ENCODE measurements at places on chromosomes 1 and 21.

DNA sequence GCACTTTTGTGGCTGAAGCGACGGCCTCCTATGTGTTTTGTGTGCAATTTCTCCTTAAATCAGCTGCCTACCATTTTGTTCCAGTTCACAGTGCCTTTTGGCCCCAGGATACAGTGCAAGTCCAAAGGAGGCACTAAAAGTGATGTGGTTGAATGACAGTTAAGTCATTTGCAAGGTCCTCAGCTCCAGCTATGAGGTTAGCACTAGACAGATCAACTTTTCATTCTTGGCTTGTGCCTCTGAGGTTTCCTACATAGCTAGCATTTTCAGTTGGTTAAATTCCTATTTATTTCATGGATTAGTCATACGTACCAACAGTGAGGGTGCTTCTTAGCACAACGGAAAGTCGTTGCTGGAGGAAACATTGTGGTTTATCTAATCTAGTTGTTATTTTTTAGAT lies 59.3 kb upstream of the NTPCR start:
- no peak for DNase-seq

- no peak for DNase-seq
These were observed 33.4 kb downstream of the IFI44 start for GRCh38 chr1:78683079-78683478.

DNA sequence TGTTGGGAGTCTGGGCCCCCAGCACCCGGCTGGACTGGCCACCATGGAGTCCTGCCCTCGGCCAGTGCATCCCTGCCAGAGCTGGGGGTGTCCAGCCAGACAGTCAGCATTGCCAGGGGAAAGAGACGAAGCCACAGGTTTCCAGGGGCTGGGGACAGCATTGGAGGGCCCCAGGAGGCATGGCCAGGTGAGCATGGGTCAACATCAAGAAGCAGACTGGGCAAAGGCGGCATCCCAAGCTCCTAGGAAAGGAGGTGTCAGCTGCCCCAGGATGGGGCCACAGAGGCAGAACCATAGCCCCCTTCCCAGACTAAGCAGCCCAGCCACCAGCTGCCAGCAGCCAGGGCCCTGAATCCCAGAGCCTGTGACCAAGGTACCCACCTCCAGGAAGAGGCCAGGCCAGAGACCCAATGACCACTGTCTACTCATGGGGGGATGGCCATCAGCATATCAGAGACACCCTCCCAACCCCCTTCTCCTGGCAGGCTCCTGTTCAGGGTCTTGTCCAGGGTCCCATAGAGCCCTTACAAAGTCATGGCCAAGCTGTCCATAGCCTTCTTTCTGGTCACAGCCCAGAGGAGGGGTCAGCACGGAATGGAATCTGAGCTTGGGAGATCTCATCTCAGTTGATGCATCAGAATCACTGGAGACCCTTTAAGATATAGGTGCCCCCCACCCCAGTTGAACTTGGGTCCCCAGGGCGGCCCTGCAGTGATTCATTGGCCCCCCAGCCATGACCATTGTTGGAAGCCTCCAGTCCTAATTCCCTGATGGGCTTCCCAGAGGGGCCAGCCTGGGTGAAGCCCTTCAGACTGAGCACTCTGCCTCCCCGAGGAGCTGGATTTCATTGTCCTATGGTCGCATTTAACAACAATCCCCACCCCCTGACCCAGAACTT lies 32.5 kb downstream of the WNT3A start:
- DNase-seq = no peak

DNA sequence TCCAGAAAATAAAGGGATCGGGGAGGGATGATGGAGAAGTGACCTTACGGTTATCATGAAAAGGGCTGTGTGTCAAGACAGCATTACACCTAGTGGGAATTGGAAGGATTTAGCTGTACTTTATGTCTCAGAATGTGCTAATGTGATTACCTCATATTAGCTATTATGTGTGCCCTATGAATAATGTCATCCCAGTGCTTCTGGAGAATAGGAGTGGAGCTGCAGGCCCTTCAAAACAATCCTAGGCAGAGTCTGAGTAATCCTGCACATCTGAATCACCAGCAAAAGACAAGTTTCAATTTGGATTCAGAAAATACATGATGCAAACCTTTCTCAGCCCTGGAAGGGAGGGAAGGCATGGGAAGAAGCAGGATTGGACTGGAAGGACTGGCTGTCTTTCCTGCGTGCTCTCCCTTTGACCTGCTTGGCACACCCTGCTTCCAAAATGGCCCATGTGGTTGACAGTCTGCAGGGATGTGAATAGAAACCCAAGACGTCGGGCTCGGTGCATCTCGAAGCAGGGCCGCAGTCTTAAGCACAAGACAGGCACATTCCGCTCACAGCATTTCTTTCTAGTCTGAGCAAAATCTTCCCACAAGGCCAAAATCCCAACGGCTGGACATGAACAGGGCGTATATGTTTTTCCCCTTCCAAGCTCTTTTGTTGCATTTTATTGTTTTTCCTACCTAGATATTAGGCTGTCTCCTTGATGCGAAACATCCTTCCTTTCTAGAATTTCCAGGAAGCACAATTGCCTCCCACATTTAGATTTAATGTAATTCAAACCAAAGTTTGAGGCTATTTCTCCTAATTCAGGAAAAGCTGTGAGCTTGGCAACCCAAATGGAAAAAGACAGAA lies 54.3 kb upstream of the TARBP1 start:
- DNase-seq = no peak

DNA sequence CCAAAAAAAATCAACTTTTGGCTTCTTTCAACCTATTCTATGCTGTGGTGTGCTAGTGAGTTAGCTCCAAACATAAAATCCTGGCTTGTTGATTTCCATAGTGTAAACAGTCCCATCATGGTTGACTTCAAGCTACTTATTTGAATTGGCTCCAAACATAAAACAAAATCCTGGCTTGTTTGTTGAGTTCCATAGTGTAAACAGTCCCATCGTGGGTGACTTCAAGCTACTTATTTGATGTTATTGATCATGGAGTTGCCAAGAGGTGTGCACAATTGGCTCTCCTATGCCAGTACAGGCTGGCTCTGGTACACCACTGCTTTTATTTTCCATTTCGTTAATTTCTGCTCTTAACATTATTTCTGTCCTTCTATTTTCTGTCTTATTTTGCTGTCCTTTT lies 1.8 kb upstream of the COA6 start:
- DNase-seq = no peak

DNA sequence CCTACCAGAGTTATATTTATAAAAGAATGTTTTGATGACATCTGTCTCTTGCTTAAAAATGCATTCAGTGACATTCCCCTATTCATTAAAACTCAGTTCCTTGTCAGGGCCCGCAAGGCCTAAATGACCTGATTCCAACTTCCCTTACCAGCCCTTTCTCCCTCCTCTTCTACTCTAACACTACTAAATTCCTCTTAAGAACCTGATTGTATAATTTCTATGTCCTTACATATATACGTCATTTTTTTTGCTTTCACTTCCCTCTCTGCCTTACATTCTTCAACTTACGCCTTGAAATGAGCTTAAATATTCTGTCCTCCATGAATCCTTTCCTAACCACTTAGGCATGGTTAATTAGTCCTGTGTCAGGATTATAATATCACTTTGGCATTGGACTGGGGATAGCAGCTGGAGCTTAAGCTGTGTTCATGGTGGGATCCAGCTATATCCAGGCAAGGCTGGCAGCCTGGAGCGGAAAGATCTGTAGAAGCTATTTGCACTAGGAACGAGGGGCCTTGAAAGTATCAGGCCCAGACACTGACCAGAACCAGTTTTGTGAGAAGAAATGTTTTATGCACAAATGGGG lies 360.2 kb upstream of the PTBP2 start:
- no peak for DNase-seq

DNA sequence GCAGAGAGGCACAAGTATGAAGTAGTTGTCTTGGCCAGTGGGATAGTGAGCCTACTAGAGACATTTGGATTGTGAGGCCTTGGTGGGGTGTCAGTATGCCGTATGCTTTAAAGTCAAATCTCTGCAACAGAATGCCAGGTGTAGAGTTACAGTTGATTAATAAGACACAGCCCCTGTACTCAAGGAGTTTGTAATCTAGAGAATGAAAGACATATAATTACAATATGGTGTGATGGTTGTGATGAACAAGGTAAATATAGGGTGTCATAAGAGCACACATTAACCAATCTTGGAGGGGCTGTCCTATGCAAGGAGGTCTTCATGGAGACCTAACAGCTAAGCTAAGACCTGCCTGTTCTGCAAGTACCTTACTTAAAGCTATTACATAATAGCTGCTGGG lies 113.1 kb downstream of the ATF6 start:
- DNase-seq = no peak

GRCh38 chr1:26225033-26225831 lies 8.8 kb upstream of the CEP85 start:
- no peak for DNase-seq

DNA sequence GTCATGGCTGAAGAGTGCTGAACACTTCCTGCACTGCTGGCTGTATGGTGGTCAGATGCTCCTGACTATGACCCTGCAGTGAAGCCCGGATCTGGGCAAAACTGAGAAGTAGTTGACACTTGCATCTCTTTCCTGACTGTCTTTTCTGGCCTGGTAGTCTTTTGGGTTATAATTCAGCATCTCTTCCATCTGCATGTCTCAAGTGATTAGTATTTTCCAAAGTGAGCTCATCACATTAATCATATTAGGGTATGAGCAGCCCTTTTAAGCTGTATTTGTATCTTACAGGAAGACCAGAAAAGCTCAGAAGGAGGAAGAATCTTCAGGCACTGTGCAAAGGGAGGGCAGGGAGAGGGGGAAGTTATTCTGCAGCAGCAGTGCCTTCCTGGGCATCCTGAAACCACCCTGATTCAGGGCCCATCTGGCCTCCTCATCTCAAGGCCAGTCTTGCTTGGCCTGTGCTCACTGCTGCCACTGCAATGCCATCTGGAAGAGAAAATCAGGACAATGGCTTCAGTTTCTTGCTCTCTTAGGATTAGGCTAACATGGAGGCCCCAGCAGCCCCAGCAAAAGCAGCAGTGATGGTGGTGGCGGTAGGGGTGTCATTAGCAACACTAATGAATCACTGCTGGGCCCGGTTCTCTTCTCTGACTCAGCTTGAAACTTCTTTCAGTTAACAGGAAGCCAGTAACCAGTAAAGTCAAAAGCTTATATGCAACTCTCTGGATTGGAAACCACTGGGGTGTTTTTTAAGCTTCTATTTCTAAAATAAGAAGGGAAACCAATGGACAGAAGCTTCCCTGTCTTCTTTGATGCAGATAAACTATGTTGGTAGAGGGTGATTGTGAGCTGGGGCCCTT lies 63.3 kb upstream of the WDR26 start:
- no peak for DNase-seq

DNA sequence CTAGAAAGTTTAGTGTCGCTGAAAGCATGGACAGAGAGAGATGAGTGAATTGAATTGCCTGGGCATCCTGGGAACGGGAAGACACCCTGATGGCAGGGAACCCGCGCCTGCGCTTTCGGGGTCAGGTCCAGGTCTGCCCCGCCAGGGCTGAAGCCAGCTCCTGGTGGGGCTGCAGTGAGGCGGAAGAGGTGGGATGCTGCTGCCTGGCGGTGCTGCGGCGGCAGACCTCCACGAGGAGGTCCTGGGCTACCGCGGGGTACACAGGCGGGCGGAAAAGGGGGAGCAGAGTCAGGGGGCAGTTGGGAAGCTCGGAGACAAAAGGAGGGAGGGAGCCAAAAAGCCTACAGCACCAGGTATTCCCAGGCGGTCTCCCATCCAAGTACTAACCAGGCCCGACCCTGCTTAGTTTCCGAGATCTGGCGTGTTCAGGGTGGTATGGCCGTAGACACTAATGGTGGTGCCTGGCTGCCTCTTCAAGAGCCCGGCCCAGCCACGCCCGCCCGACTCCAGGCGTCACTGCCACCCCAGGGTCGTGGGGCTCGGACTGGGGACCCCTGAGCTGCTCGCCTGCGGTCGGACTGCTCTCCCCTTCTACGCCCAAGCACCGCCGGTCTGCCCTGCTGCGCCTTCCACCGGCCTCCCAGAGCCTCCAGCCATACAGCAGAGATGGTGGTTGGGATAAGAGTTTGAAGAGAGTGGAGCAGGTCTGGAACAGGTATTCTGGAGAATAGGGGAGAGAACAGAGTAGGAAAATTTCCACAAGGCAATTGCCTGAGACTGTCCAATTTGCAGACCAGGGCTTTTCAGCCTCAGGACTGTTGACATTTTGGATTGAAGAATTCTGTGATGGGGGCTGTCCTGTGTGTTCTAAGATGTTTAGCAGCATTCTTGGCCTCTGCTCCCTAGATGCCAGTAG lies 46.1 kb downstream of the MDM4 start:
- no peak for DNase-seq

- DNase-seq = no peak
These were observed 54.5 kb downstream of the ATP5PO start for GRCh38 chr21:33861125-33861524.

DNA sequence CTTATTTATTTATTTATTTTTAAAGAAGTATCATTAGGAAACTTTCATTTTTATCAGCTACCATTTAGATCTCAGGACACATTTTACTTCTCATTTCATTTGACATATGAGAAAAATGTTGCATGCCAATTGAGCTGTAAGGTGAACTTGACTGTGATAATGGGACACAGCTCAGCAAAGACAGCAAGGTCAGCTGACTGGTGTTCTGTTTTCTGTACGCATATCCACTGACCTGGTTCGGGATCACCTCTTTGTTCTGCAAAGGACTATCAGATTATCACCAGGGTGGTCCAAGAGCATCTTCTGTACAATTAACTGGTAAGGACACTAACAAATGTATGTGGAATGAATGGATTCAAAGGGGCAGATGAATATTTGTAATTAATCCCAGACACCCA lies 51.9 kb downstream of the TEX35 start:
- DNase-seq = no peak

DNA sequence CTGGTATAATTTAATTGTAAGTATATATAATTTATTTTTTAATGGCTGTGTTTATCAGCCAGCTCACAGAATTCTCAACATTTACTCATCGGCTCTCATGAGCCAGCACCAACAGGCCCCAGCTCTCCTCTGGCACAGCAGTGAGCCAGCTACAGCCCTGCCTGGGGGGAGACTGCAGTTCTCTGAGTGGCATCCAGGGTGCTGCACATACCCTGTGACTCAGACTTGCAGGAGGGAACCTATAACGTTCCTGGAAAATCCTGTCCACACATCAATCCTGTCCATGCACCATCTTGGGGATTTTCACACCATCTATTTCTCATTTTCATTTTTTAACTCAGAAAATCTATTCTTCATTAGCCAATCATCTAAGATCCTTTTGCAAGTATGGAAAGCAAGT lies 36.5 kb downstream of the FHAD1 start:
- no peak for DNase-seq
